Calu3 (cell line): ENCODE measurements at places on chromosomes 6 and 20. TPM values are rescaled to one million over a fixed set of nuclear protein-coding genes. Genes with fewer than 3 reads are reported as not detected.

DNA sequence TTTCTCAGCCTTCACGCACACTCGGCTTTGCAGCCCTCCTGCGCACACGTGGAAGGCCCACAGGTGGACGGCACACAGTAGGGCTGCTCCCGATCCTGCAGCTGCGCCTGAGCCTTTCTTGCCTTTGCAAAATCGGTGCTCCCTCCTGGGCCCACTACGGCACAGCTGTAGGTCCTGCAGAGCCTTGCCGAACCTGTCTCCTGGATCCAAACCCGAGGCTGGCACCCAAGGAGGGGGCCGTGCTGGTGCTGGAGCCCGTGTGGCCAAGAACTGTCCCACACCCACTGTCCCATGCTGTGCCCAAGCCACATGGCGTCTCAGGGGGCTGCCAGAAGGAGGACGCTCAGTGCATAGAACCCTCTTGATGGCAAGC, 227.4 kb downstream of the TTLL2 start:
- H3K36me3 ChIP-seq = no peaks in the 10 kb centered on the region
- peaks cover 15% of the 10 kb centered on the region for H3K27me3 ChIP-seq
- no peak overlapping the region for H3K4me3 ChIP-seq
- DNase-seq = no peak
- no peak overlapping the region for H3K27ac ChIP-seq

- H3K27me3 ChIP-seq = no peaks in the 10 kb centered on the region
- H3K4me3 ChIP-seq = no peak overlapping the region
Measured at GRCh38 chr20:5977223-5977622, 26.8 kb downstream of the MCM8 start.

GRCh38 chr20:15654208-15654649, 919.0 kb downstream of the KIF16B start:
- H3K27ac ChIP-seq = no peak overlapping the region
- DNase-seq = peak; percentile 13
- no peaks in the 10 kb centered on the region for H3K27me3 ChIP-seq

- peaks cover 40% of the 10 kb centered on the region for H3K27me3 ChIP-seq
- H3K4me3 ChIP-seq = peak overlapping the region; percentile 82
- H3K36me3 ChIP-seq = peaks cover 19% of the 10 kb centered on the region
- DNase-seq = no peak
- no peaks in the 10 kb centered on the region for H3K4me1 ChIP-seq
Measured at GRCh38 chr20:39049148-39049547, 87.0 kb downstream of the DHX35 start.

GRCh38 chr6:79824202-79824601, 123.2 kb downstream of the ELOVL4 start:
- no peak overlapping the region for H3K27ac ChIP-seq
- no peak overlapping the region for H3K4me3 ChIP-seq
- H3K36me3 ChIP-seq = no peaks in the 10 kb centered on the region

GRCh38 chr6:31386977-31387376, 16.4 kb upstream of the MICA start:
- H3K4me3 ChIP-seq = no peak overlapping the region
- no peaks in the 10 kb centered on the region for H3K36me3 ChIP-seq
- H3K27ac ChIP-seq = no peak overlapping the region
- H3K27me3 ChIP-seq = peaks cover 58% of the 10 kb centered on the region
- DNase-seq = no peak

CPXM1 gene
- 0.14 and 0.29 TPM in 2 replicates for total RNA-seq

GRCh38 chr6:3457710-3458602, 1.1 kb upstream of the SLC22A23 start:
- DNase-seq = no peak
- H3K4me3 ChIP-seq = peak overlapping the region; percentile 71
- peaks cover 7% of the 10 kb centered on the region for H3K36me3 ChIP-seq

DNA sequence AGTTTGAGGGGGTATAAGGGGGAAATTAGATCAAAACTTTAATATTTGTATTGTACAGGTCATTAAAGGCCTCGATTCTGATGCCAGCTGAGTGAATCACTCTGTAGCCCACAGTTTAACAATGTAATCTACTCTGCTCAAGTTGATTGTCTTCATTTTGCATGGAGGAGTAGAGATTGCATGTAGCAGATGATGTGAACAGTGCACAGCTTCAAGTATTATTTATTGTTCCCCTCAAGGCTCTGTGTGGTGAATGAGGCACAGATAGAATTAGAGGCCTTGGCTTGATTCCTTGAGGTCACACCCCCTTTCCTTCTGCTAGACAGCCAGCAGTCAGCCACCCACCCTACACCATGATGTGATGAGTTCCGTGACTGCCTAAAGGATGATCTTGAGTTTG, 38.1 kb downstream of the TXLNB start:
- DNase-seq = no peak
- no peak overlapping the region for H3K27ac ChIP-seq
- no peaks in the 10 kb centered on the region for H3K36me3 ChIP-seq
- no peaks in the 10 kb centered on the region for H3K4me1 ChIP-seq
- no peak overlapping the region for H3K4me3 ChIP-seq

- H3K36me3 ChIP-seq = peaks cover 28% of the 10 kb centered on the region
- peak within 1 kb of the TSS; percentile 53 for H3K4me3 ChIP-seq
- H3K27ac ChIP-seq = peak within 1 kb of the TSS; percentile 60
- DNase-seq = peak; percentile 86
- no peaks in the 10 kb centered on the region for H3K27me3 ChIP-seq
Measured at GRCh38 chr6:71288228-71289038, at the start of gene OGFRL1. Gene OGFRL1, plus strand, starts transcription at chr6:71288811. Its CDS starts 126 bp downstream, at chr6:71288937.

- no peak for DNase-seq
- H3K27ac ChIP-seq = peak overlapping the region; percentile 57
- H3K36me3 ChIP-seq = peaks cover 100% of the 10 kb centered on the region
- peaks cover 88% of the 10 kb centered on the region for H3K4me1 ChIP-seq
- H3K27me3 ChIP-seq = no peaks in the 10 kb centered on the region
Measured at GRCh38 chr6:158778005-158778527, 41.1 kb downstream of the EZR start.

- H3K4me3 ChIP-seq = no peak overlapping the region
- no peaks in the 10 kb centered on the region for H3K27me3 ChIP-seq
- no peaks in the 10 kb centered on the region for H3K36me3 ChIP-seq
Measured at GRCh38 chr6:120899932-120900331, 434.3 kb downstream of the TBC1D32 start.

SNX3 gene
- 132 and 158 TPM in 2 replicates for total RNA-seq

DNA sequence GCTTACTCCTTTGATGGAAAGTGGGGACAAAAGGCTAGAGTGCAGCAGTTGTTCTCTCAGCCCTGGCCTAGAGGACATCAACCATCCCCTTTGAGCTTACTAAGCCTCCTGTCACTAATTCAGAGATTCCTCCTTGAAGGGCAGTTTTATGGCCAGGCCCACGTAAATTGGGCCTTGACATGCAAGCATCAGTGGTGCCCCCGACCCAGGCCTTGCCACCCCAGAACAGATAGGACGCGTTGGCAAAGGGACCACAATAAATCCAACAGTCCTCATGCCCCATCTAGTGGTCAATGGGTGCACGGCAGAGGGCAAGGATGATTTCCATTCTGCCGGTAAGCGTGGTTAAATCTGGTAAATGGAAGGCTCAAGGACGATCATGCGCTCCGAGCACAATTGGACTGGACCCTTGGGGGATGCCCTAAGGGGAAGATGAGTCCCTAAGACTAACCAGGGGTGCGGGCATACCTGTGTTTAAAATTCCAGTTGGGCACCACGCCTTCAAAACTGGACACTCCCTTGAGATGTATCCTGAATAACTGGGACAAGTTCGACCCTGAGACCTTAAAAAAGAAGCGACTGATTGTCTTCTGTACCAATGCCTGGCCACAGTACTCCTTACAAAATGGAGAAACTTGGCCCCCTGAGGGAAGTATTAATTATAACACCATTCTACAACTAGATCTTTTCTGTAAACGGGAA, 32.6 kb downstream of the CEP85L start:
- no peaks in the 10 kb centered on the region for H3K36me3 ChIP-seq
- H3K4me3 ChIP-seq = no peak overlapping the region
- no peaks in the 10 kb centered on the region for H3K4me1 ChIP-seq
- H3K27ac ChIP-seq = no peak overlapping the region
- H3K27me3 ChIP-seq = no peaks in the 10 kb centered on the region

- H3K36me3 ChIP-seq = no peaks in the 10 kb centered on the region
- no peak overlapping the region for H3K4me3 ChIP-seq
- no peaks in the 10 kb centered on the region for H3K27me3 ChIP-seq
- H3K27ac ChIP-seq = no peak overlapping the region
Measured at GRCh38 chr6:101344885-101345284, 48.6 kb upstream of the GRIK2 start.

CDC5L gene
- 39.2 and 43.4 TPM in 2 replicates for total RNA-seq

ZNF391 gene
- 3.7 and 4.6 TPM in 2 replicates for total RNA-seq

- no peaks in the 10 kb centered on the region for H3K4me1 ChIP-seq
- no peaks in the 10 kb centered on the region for H3K27me3 ChIP-seq
- no peak for DNase-seq
- no peak overlapping the region for H3K27ac ChIP-seq
Measured at GRCh38 chr6:112881828-112882780, 535.0 kb downstream of the RFPL4B start.

- peaks cover under 1% of the 10 kb centered on the region for H3K4me1 ChIP-seq
- no peaks in the 10 kb centered on the region for H3K27me3 ChIP-seq
- no peak for DNase-seq
- no peaks in the 10 kb centered on the region for H3K36me3 ChIP-seq
Measured at GRCh38 chr6:106056746-106057390, 29.3 kb upstream of the PRDM1 start.

VSX1 gene
- not detected in 2 replicates for total RNA-seq

- DNase-seq = no peak
- no peak overlapping the region for H3K27ac ChIP-seq
- H3K27me3 ChIP-seq = no peaks in the 10 kb centered on the region
- H3K36me3 ChIP-seq = peaks cover 5% of the 10 kb centered on the region
- H3K4me3 ChIP-seq = no peak overlapping the region
Measured at GRCh38 chr20:2122936-2123335, 21.3 kb downstream of the STK35 start.

GRCh38 chr20:1146957-1147356, 28.6 kb downstream of the PSMF1 start:
- H3K27me3 ChIP-seq = no peaks in the 10 kb centered on the region
- no peaks in the 10 kb centered on the region for H3K4me1 ChIP-seq
- no peak for DNase-seq
- no peaks in the 10 kb centered on the region for H3K36me3 ChIP-seq

BPIFB6 gene
- total RNA-seq = not detected in 2 replicates

- no peak for DNase-seq
- no peak overlapping the region for H3K4me3 ChIP-seq
- peaks cover 9% of the 10 kb centered on the region for H3K4me1 ChIP-seq
- H3K27ac ChIP-seq = no peak overlapping the region
Measured at GRCh38 chr20:41547221-41547620, 71.0 kb downstream of the CHD6 start.

GRCh38 chr6:11262242-11262641, 29.8 kb upstream of the NEDD9 start:
- no peak overlapping the region for H3K4me3 ChIP-seq
- no peaks in the 10 kb centered on the region for H3K27me3 ChIP-seq
- H3K4me1 ChIP-seq = peaks cover 12% of the 10 kb centered on the region
- H3K36me3 ChIP-seq = no peaks in the 10 kb centered on the region
- H3K27ac ChIP-seq = no peak overlapping the region

- H3K36me3 ChIP-seq = no peaks in the 10 kb centered on the region
- no peak for DNase-seq
- H3K4me3 ChIP-seq = no peak overlapping the region
- no peaks in the 10 kb centered on the region for H3K4me1 ChIP-seq
- no peak overlapping the region for H3K27ac ChIP-seq
Measured at GRCh38 chr20:24437196-24438082, 32.0 kb upstream of the SYNDIG1 start.

MEI4 gene
- 0.07 and 0.09 TPM in 2 replicates for total RNA-seq

SLC35B3 gene
- total RNA-seq = 11.0 and 12.7 TPM in 2 replicates

DNA sequence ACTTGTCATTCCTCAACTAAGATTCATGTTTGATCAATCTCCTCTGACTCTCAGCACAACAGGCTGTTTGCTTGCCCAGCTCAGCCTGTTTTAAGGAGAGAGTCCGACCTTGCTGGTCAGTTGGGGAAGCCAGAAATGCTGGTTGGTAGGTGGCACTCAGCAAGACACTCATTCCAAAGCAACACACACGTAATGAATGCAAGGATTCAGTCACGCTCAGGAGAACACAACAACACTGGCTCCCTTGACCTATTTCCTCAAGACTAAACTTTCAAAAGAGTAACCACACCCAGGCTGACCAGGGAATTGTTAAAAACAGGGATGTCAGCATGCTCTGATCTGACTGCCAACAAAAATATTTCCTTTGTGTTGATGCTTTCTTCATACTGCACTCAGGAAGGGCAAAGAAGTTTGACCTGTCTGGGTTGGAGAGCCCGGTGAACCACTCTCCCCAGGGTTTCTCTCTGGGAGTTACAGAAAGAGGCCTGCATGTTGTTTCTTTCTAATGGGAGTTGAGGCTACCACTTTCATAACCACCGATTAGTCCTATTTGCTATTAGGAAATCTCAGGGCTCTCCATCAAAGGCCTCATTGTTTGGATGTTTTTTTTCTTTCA, 25.6 kb upstream of the PREP start:
- peak; percentile 44 for DNase-seq
- peaks cover 44% of the 10 kb centered on the region for H3K4me1 ChIP-seq
- peak overlapping the region; percentile 47 for H3K4me3 ChIP-seq
- peaks cover 6% of the 10 kb centered on the region for H3K36me3 ChIP-seq

DNA sequence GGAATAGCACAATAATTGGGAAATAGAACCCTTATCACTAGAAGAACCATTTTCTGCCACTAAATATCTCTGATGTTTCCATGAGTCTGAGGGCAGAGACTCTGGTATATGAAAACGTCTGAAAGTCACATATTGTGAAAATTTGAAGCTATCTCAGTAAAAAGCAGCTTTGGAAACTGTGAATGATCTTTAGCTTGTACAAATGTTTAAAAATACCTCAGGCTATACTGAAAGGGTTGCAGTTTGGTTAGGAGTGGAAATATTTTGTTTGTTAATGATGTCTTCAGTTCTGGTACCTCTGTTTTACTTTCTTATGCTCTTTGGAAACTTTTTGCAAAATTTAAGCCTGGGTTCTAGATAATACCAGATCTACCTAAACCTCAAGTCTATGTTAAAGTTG, 135.0 kb downstream of the SLC16A10 start:
- no peak overlapping the region for H3K4me3 ChIP-seq
- no peaks in the 10 kb centered on the region for H3K4me1 ChIP-seq
- no peaks in the 10 kb centered on the region for H3K27me3 ChIP-seq
- no peak overlapping the region for H3K27ac ChIP-seq
- H3K36me3 ChIP-seq = no peaks in the 10 kb centered on the region

MAP3K5 gene
- 15.3 and 15.8 TPM in 2 replicates for total RNA-seq

DNA sequence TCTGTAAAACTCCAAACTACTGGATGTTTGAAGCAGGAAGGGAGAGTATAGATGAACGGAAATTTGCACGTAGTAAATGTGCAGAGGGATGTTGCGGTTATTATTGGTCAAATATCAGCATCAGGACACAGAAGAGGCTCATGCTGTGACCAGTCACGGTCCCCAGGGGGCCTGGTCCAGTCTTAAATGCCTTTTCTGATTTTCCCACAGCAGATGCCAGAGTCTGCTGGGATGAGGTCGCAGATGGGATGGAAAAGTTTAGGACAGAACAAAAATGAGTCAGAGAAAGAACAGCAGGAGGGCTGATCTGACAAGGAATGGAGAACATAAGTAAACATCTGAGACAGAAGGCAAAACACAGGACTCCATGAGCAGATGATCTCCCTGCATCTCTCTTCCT, 11.7 kb upstream of the SIRPG start:
- no peak overlapping the region for H3K27ac ChIP-seq
- H3K36me3 ChIP-seq = no peaks in the 10 kb centered on the region
- H3K4me1 ChIP-seq = no peaks in the 10 kb centered on the region
- H3K4me3 ChIP-seq = no peak overlapping the region

CLVS2 gene
- not detected in 2 replicates for total RNA-seq
